ENCODE measurements at places on chromosomes 4 and X.
A peak's percentile ranks its signal among the peaks of the same experiment; 100 is the strongest.

DNA sequence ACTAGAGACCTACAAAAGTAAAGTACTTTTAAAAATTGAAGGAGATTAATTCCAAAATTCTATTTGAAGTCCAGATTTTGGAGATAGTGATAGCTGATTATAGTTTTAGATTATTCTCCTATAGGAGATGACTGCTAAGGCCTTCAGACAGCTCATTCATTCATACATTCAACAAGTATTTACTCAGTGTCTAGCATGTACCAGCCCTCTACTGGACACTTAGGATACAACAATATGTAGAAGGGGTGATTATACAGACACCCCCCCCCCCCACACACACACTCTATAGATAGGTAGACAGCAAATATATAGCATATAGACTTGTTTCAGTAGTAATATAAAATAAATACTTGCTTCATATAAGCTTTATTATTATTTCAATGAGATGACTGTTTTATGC lies 60.4 kb upstream of the TAF9B start:
- peak; percentile 12 for DNase-seq

- DNase-seq = no peak
These were observed 5.0 kb downstream of the ARFIP1 start for GRCh38 chr4:152784490-152785350.

DNA sequence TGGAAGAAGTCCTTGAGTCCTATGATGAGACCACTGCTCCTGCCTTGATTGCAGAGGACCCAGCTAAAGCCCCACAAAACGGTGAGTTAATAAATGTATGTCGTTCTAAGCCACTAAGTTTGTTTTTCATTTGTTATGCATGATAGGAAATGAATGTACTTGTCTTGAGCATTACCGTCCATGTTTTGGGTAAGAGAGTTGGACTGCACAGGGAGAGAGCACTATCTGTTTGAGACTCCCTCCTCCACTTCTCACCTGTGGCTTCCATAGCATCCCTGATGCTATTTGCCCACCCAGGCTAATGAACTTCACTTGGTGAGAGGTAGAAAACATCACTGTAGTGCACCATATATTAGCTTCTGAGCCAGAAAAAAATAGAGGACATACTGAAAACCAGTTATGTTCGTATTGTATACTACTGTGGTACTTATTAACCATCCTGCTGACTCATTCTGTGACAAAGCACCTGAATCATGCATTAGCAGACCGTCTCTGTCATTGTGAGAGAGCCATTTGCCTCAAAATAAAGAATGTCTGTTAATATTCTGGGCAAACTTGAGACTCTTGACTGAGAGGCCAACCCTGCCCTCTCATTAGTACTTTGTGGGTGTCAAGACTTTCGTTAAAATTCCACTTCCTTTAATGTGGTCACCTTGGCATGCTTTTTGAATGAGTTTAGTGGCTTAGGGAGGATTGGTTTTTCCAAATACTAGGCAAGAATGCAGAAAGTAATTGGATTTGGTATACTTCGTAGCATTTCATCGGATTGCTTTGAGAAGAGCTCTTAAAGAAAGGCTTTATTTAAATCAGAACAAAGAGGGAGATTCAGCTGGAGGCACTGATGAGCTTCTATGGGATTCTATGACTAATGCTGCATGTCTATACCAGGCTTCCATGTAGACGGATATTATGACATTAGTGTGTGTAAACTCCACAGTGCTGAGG lies 99.3 kb upstream of the GRPR start:
- peak; percentile 1 for DNase-seq

GRCh38 chr4:7013175-7013574 lies 30.0 kb upstream of the TADA2B start:
- DNase-seq = no peak

DNA sequence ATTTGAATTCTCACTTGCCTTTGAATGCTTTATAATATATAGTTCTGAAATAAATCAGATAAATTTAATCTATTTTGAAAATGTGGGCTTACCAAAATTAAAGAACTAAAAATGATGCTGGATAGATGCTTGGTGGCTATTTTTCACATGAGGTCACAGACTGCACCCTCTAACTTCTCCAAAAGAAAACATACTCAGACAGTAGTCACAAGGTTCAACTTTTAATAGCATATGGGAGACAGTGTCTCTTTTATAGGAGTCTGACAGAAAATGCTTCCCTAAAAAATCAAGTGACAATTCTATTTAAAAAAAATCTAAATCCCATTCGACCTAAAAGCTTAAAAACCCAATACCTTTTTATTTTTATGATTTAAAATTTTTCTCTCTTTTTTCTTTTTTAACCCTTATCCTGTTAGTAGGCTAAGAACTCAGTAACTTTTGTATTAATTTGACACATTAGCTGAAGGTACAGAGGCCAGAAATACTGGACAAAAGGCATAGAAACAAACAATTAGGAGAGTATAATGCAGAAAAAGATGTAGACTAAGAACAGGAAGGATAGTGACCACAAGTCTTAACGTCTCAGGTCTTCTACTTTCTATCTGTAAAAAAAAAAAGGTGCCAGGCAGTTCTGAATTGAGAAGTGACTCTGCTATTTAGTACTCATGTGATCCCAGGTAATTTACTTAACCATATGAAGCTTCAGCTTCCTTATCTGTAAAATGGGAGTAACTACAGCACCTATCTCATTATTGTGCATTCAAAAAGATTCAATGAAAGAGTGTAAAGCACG lies 7.6 kb downstream of the TIGD4 start:
- DNase-seq = no peak

DNA sequence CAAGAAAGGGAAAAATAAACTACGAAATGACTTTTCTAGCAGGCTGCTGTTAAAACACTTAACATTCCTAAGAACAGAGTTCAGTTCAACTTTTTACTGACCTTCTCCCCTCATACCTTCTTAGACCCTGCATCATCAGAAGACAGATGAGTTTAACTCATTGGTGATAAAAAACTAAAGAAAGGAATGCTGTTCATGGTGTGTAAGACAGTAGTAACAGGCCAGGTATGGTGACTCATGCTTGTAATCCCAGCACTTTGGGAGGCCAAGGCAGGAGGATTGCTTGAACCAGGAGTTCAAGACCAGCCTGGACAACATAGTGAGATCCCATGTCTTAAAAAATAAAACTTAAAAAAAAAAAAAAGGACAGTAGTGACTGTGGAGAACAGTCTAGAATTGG lies 16.2 kb downstream of the RBM47 start:
- no peak for DNase-seq

- DNase-seq = peak; percentile 15
These were observed 9.6 kb upstream of the TSPYL2 start for GRCh38 chrX:53072418-53073114.

DNA sequence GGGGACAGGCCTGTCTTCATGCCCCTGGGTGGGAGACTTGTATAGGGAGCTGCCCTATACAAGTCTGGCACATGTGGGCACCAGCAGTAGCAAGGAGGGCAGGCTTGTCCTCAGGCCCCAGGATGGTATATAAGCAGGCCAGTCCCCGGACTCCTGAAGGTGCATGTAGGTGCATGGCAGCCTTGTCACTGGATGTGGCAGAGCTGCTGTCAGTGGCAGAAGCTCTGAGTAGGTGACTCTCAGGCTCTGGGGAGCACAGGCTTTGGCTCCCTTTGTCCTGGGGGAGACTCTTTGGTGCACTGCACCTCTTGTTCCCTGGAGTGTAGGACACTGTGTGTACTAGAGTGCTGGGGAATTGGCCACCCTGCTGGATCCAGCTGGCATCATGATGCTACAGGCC lies 376.7 kb upstream of the DIPK2B start:
- no peak for DNase-seq

- DNase-seq = no peak
These were observed 8.0 kb upstream of the CDKN2AIP start for GRCh38 chr4:183436417-183436816.

- DNase-seq = no peak
These were observed 160.0 kb downstream of the EFNB1 start for GRCh38 chrX:68988865-68989264.

DNA sequence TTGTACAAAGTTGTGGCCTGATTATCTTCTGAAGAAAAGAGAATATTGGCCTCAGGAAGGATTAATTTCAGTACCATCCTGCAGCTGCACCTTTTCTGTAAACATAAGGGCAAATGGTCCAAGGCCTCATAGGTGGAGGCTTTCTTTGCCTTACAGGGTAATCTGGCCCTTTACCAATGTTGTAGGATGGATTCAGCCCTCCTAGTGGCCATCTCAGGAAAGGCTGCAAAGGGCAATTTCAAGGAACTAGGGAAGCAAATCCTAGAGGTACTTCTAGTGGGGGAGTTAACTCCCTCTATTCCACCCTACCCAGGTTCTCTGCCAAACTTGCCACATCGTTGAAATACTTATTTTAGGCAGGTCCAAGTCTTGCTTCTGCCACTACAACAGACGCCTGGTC lies 57.6 kb downstream of the UGT2B11 start:
- no peak for DNase-seq

DNA sequence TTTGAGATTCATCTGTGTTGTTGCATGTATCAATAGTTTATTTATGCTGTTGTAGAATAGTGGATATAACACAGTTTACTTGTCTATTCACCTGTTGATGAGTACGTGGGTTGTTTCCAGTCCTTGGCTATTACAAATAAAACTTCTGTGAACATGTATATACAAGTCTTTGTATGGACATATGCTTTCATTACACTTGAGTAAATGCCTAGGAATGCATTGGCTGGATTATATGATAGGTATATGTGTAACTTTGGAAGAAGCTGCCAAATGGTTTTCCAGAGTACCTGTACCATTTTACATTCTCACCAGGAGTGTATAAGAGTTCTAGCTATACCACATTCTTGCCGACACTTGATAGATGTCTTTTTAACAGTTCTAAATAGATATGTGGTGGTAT lies 16.5 kb downstream of the ART3 start:
- DNase-seq = no peak

GRCh38 chrX:54045563-54046228 lies 1.4 kb upstream of the PHF8 start:
- DNase-seq = no peak

DNA sequence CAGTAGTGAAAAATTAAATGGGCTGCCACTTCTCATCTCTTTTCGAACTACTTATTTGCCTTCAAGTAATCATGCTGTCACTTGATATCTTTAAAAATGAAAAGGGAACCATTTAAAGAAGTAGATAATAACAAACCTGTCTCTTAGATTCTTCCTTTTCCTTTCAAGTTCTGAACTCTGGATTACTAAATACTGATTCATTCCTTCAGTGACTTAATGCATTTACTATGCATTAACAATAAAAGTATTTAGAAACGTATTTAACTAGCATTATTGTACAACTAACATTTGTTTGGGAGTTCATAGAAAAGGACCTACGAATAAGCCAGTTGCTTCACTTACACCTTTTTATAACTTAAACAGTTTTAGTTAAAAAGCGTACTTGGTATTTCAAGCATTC lies 61.1 kb upstream of the RAB33B start:
- DNase-seq = no peak

- DNase-seq = no peak
These were observed 155.0 kb upstream of the ANK2 start for GRCh38 chr4:112894480-112894879.

- no peak for DNase-seq
These were observed 17.8 kb upstream of the MAN2B2 start for GRCh38 chr4:6557185-6557584.

DNA sequence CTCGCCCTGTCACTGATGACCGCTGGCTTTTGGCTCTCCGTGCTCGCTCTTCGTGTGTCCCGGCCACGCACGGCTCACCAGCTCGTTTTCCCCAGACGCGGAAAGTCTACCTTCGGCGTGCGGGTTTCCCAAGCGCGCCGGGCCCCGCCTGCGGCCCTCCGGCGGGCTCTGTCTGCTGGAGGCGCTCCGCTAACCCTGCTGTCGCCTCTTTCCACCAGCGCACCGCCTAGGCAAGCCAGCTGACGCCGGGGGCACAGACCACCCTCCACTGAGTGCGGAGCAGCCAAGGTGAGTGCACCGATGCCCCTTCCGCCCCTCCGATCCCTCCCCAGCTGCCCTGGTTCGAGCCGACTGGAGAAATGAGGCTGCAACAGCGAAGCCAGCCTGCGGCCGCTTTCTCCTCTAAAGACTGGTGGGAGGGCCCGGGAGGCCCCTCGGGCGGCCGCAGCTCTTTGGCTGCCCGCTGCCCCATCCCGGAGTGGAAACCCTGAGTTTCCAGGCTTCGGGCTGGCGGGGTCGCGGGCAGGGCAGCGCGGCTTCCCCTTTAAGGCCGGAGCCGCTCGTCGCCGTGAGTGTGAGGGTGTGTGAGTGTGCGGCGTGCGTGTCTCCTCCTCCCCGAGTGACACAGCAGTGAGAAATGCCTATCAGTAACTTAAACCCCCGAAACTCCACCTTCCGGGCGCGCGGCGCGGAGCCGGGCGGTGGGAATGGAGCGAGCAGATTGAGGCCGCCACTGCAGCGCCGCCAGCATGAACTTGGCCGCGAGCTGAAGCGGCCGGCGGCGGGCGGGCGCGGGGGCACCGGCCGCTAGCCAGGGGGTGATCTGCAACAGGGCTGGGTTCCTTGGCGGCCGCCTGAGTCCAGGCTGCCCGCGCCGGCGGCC lies at the start of gene MAMLD1:
TSS of gene MAMLD1 (plus strand) at position 719 of the 883 bp plus-strand sequence. CDS start 82,200 bp downstream, outside the sequence.
- DNase-seq = peak; percentile 63

DNA sequence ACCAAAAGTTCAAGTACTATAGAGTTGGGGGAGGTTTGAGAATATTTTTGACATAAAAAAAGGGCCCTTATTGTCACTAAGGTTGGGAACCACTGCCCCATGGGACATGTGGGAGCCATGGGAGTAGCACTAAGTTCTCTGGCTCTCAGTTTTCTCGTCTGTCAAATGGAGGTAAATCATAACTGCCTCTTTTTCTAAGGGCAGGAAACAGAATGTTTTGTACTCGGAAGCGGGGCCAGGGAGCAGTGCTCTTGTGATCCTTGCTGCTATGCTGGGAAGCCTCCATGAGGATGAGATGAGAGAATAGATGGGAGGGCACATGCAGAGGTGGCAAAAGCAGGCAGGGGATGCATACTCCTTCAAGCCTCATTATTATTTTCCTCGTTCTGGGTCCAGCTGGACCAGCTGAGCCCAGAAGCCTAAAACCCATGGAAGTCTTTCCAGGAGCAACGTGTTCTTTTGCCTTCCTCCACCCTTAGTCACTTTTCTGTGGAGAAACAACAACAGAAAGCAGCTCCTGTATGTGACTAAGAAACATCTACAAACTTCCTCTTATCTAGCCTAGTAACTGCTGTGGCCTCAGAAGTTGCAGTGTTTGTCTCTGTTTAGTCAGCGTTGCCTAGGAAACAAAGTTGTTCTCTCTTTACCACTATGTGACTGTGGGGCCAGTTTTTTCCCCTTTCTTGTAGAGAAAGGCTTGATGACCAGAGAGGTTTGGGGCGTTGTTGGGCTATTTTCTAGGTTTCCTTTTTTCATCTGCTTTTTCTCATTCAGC lies 64.8 kb downstream of the TSC22D3 start:
- peak; percentile 66 for DNase-seq

DNA sequence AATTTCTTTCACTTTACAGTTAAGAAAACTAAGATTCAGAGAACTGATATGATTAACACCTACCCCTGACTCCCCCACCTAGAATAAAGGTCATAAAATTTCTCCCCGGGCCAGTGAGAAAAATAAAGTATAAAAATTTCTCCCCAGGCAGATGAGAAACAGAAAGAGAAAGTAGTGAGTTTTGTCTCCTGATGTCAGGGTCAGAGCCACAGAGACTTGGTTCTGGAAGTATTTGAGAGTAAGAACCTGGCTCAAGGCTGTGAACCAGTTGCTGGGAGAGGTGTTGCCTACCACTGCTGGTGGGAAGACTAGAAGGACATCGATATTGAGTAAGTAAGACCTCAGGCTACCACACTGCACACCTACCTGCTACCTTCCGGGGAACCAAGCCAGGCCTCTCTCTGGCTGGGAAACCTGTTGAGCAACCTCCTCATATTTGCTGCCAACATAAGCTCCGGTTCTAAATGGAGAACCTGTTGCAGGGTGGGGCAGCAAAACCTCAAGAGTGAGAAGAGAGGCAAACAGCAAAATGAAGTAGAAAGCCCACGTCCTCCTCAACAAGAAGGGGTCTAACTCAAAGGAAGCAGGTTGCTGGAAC lies 104.2 kb upstream of the PUDP start:
- DNase-seq = no peak

Data from activated CD8-positive, alpha-beta T cell treated with anti-CD3 and anti-CD28 coated beads for 36 hours (primary cell).